Effector memory CD8-positive, alpha-beta T cell (primary cell): ENCODE measurements at places on chromosomes 5 and 9.
A peak's percentile ranks its signal among the peaks of the same experiment; 100 is the strongest.

- DNase-seq = no peak
Measured at GRCh38 chr5:55480781-55481180, 54.0 kb downstream of the PLPP1 start.

- DNase-seq = no peak
Measured at GRCh38 chr5:142661957-142662356, 23.9 kb downstream of the FGF1 start.

DNA sequence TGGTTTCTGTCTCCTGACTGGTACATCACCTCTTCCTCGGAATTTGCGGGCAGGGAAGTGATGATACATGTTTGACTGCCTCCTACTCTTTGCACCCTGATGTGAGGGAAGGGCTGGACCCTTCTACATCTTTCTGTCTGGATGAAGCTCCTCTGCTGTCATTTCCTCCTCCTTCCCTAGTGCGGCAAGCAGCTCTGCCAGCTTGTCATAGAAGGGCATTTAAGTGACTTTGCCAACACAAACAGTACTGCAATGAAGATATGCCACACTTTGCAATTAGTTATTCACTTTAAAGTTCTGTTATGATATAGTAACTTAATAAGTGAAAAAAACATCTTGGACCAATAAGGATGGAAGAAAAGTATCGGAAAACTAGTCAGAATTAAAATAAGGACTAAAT, 48.5 kb upstream of the ABL1 start:
- DNase-seq = no peak

DNA sequence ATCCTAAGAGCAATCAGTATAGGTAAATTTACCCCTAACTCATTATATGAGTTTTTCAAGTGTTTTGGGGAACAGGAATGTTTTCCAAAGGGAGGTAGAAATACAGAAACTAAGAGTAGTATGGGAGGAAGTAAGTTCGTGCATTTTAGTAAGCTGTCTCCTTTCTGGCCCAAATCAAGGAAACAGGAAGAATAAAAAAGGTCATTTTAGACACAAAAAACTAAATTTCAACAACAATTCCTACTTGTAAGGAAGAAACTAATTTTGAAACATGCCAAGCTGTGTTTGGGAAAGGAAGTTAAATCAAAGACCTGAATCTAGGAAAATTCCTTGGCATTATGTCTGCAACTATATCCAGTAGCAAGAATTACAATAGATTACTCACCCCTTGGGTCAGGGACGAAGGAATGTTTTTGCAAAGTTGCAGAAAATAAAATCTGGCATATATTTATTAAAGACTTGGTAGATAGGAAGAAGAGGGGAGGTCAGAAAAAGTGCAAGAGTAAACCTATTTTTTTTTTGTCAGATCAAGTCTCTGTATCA, 6.5 kb upstream of the RPS6 start:
- no peak for DNase-seq

- no peak for DNase-seq
Measured at GRCh38 chr9:118455259-118455658, 751.1 kb downstream of the TLR4 start.

DNA sequence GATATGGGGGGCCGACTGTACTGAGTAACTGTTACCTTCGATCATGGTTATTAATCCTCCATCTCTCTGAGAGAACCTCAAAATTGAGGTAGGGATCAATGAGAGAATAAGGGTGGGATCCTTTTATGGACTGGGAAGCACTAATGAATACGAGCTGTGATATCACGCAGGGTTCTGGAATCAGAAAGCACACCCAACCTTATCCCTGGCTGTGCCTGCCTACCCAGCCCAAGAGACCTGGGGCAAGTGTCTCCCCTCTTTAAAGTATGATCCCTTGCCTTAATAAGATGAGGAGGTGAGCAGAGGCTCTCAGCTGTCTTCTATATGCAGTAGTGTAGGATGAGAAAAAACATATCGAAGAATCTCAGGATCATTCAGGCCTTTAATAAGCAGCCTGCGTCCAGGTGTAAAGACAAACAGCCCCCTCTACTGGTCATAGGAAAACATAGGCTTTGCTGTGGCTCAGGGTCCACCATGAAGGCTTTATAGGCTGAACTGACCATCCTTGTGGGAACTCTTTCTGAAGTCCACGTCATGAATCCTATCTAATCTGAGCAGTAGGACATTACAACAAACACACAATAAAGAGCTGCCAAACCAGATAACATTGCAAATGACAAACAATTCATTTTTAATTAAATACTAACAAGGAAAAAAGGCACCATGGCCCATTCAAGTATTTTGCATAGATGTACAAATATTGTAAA, 16.8 kb downstream of the NIPAL4 start:
- peak; percentile 8 for DNase-seq

DNA sequence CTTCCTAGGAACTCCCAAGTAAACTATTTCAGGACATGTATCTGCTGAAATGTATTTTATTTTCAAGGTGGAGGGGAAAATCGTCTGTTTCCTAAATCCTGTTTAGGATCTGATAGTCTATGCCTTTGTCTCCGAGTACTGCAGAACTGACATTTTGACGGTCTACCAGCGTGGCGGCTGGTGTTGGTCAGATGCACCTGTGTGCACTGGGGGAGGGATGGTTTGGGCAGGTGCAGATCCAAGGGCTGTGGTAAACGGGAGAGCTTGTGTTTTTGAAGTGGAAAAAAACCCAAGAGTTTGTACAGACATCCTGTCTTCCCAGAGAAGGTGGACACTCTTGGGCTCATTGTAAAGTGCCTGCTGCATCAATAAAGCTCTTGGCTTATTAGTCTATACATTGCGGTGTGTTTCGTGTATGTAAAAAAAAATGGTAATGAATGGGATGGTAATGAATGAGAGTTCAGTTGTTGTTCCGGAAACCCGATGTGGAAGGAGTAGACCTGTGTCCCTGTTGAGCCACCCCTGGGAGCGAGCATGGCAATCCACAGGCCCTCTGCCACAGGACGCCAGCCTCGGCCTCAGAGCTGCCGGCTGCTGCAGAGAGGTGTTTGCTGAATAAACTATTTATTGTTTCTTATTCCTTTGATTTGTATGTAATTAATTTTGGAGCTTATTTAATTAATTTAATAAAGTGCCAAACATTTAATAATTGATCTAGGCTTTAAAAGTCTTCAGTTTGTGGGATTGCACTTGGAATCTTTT, 15.3 kb downstream of the ARPC5L start:
- DNase-seq = no peak

DNA sequence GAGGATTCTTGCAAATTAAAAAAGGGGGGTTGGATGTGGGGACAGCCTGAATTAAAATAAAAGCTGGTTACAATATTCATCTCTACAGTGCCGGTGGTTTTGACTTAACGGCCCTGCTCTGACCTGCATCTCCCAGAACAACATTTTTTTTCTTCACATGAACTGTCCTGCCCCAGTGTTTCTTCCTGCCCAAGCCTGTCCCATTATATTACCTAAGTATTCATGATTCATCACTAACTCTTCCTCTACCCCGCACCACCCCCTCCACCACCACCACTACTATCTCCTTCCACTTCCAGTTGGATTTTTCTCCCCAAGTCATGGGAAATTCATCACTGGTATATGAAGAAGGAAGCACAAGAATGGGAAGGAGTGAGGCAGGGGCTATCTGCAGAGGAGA, 90.1 kb downstream of the ZFAND5 start:
- no peak for DNase-seq

GRCh38 chr5:102638912-102639652, 116.0 kb upstream of the PAM start:
- DNase-seq = no peak

- DNase-seq = no peak
Measured at GRCh38 chr9:93205045-93205768, 21.3 kb downstream of the WNK2 start.

DNA sequence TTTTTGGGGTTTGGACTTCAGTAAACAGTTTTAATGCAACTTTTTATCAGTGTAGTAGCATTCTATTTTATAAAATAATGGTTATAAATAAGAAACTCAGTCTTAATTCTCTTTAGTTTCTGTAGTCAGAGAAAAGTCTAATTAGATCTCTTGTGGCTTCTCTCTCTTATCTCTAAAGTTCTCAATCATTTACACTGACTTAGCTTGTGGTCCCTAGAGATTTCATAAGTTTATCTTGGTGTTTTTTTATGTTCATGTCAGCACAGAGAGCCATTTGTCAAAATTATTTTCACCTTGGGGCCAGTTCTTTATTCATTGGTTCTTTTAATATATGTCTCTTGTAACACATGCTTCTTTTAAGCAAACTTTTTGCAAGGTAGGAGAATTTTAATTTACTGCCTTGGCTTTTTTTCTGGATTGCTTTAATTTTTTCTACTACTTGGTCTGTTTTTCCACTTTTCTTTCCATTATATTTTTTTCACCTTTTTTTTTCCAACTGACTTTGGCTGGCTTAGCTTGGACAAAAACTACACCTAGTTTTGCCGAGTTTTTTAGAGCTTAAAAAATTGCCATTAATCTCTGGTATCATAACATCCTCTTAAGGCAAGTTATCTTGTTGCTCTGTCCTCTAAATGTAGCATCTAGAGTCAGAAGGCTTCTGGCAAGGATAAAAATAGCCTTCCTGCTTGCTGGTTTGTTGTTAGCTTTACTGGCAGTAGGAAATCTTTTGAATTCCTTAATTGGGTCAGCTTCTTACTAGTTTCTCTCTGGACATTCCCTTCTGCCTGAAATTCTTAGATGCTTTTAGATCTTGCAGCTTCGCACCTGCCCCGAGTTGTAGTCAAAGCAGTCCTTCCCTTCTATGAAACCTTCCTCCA, 35.3 kb downstream of the CPEB4 start:
- no peak for DNase-seq
